ENCODE measurements at places on chromosomes 2 and 18.

DNA sequence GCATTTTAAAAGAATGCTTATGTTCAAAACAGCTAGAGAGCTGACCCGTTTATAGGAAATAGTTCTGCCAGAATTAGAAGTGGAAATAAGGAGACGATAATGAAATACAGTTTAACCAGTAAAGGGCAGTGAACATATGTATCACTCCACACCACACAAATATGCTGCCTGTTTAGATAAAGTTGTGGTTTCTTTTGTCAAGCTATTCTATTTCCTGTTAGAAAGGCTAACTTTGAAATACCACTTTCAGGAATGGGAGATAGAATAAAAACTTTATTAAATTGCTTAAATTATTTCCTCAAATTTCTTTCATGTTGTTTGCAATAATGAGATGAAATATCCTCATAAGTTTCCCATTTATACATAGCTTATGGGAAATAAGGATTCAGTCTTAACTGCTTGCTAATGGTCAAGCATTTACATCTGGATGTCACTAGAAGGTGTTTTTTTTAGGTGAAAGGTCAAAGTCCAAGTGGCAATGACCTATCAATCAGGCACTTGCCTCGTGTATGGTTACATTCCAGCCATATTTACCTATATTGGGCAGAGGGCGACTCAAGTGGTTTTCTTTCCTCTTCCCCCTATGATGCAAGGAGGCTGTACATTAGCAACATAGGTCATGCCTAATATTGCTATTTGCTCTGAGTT lies 148.9 kb downstream of the ZEB2 start:
- DNase-seq: no peak

- no peak for DNase-seq
Measured at GRCh38 chr2:97741251-97741650, 27.9 kb downstream of the ZAP70 start.

DNA sequence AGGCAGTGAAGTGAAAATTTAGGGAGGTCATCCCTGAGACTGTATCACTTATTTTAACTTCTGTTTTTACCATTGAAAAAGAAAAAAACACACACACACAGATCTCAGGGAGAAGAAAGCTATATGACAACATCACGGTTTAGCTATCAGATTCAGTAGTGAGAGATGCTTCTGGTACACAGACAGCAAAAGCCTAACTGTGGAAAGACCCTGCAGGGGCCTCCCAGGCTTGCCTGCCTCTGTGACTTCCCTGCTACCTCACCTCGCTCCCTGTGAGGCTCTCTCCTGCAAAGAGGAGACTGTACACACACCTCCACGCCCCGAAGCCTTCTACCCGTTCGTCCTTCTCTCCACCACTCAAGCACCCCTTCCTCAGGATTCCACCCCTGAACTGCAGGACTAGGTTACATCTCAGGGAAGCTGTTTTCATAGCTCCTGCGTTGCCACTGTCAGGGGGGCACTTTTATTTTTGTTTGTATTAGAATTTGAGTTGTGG lies 86.3 kb downstream of the EPB41L3 start:
- no peak for DNase-seq

- no peak for DNase-seq
Measured at GRCh38 chr2:82476094-82476493, 1983.0 kb downstream of the SUCLG1 start.

DNA sequence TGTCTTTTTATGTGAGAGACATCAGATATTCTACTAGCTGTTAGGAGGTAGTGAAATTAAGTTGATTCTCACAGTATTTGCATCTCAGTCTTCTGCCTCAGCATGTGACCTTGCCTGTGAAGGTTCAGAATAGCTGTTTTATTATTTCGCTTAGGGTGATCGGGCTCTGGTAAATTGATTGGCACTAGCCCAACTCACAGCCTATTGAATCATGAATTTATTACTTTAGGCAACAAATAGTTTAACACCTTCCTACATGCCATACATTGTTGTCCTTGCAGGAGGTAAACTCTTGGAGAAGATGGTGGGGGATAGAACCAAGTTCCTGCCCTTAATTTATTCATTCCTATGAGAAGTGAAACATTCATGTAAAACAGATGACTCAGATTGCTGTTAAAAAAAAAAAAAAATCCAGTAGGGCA lies 101.9 kb downstream of the GPD2 start:
- no peak for DNase-seq

GRCh38 chr2:58157754-58158153 lies 83.4 kb downstream of the FANCL start:
- no peak for DNase-seq

DNA sequence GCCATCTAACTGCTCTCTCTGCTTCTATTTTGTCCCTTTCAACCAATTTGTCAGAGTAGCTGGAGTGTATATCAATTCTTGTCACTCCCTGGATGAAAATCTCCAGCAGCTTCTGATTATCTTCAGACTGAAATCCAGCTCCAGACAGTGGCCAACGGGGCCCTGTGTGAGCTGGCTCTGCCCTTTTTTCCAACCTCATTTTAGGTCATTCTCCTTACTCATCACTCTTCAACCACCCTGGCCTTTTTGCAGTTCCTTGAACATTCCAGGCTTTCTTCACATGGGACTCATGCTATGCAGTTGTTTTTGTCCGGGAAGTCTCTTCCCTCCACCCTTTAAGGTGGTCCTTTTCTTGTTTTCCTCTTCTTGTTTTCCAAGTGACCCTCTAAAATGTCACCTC lies 15.4 kb upstream of the FAP start:
- no peak for DNase-seq

DNA sequence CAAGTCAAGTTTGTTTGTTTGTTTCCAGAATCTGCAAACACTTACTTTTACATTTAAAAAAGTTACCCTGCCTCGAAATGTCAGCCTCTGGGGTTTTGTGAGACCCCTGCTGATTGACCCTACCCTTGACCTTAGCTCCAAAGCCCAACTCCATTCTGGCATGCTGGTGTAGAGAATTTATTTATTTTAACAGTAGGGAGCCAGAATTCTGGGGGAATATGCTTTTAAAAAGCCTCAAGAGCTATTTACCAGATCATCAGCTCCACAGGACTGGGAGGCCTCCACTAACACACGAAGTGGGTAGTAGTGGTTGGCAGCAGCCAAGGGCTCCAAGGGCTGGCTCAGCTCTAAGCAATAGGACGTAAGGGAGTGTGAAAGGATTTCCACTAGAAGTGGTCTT lies 23.2 kb upstream of the GREB1L start:
- DNase-seq: no peak

DNA sequence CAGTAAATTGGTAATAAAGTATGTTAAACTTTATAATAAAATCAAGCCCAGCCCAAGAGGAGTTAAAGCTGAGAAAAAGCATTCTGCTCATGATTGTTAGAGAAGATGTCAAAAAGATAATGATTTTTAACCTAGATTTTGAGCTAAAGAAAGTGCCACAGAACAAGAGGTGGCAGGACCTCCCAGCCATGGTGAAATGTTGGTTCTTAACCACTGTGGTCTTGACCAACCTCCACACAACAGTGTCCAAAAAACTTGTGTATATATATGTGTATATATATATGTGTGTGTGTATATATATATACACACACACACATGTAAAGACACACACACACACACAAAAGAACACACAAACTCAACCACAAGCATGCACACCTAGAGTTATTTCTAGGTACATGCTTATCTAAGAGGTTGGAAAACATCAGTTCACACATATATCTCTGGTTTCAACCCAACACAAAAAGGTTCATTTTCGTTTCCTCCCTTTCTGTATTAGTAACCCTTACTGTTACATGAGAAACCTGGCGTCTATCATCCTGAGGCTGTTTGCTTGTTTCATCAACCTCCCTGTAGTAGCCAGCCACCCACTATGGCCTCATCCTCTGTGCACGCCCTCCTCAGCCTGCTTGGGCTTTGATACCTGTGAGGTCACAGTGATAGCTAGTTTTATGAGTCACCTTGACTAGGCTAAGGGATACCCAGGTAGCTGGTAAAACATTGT lies 631.8 kb upstream of the ID2 start:
- peak; percentile 82 for DNase-seq

GRCh38 chr2:29940706-29941105 lies 19.3 kb upstream of the ALK start:
- no peak for DNase-seq

GRCh38 chr2:143802242-143802641 lies 673.0 kb downstream of the ARHGAP15 start:
- no peak for DNase-seq

GRCh38 chr18:64710105-64710861 lies 561.4 kb upstream of the LINC00305 start:
- DNase-seq: no peak

DNA sequence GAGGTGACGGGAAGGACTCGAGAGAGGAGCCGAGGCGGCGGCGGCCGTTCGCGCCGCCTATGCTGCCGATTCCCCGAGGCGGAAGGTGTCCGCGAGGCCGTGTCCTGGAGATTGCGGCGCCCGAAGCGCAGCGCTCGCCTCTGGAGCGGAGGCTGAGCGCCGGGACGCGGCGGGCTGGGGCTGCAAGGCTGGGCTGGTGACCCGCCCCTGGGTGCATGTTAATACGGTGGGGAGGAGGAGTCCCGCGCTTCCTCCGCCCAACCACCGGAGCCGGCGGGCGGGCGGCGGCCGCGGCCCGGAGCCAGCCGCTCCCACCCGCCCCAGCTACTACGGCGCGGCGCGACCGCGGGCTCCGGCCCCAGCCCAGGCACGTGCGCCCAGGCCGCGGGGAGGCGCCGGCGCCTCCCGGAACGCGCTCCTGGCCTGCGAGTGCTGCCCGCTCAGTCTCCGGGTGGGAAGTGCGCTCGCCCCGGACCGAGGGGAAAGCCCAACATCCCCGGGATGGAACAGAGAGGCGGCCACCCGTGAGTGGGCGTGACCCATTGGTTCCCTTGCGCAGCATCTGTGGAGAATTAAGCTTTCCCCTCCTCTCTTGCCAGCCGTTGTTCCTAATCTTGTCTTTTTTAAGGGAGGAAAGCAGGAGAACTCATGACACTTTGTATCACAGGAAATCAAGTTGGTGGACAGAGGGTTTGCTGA lies at the start of gene DLGAP1:
TSS of gene DLGAP1 (minus strand) at position 195 of the 699 bp plus-strand sequence.
- peak; percentile 7 for DNase-seq

DNA sequence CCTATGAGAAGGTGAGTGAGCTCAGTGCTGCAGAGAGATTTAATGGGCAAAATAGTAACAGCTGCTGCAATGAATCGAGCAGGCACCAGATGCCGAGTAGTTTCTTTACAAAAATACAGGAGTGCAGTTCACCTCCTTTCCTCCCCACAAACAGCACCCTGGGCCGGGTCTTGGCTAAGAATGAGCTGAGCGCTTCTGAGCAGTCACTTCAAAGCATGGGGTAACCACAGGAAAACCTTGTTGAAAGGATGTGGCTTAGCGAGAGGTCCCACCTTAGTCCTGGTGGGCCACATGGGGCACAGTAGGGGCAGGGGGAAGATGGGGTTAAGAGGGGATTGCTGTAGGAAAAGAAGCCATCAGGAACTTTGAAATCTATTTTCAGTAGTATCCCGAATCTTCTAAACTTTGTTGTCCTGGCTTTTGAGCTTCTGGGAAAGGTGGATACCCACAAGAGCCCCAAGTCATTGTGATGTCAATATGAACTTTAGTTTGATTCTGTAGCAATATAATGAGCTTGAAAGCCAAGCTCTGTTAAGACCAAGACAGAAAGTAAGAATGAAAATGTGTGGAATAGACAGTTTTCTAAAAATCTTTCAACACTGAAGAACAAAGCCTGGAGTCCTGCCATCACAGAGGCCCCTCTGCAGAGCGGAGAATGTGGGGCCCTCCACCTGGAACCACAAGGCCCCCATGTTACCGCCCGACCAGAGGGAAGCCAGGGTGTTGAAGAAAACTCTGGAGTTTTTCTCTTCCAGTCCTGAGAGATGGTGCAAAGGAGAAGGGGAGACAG lies 101.0 kb upstream of the ZNF236 start:
- peak; percentile 61 for DNase-seq

DNA sequence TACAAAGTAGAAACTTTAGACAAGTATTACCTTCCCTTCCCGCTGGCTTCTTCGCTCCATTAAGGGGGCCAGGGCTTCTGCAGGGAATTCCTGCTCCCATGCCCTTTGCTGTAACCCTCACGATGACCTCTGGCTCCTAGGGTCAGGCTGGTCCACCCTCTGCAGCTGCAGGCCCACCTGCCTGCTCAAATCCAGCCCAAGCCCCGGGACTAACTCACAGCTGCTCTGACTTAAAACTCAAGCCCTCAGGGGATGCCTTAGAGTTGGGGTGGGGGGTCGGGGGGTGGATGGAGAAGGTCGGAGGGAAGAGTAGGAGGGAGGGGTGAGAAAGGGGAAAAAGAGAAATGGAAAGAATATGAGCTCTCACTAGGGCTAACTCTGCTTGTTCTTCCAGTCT lies 4.9 kb downstream of the IGFBP5 start:
- no peak for DNase-seq

GRCh38 chr2:191166111-191166755 lies 15.4 kb upstream of the STAT4 start:
- no peak for DNase-seq

DNA sequence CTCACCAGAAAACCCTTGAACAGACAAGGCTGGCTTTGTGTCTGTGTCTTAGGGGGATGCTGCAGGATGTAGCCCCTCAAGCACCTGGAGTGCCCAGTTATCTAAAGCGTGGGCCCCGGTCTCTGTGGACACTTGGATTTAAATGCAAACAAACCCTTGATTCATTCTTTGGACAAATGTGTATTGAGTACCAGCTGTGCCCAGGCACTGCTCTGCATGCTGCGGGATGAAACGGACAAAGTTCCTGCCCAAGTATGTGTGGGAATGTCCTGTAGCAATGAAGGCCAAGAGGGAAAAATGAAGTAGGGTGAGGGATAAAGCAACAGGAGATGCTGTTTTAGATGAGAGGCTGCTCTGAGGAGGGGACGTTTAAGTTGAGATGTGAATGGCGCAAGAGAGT lies 53.9 kb downstream of the BOLA3 start:
- DNase-seq: no peak

DNA sequence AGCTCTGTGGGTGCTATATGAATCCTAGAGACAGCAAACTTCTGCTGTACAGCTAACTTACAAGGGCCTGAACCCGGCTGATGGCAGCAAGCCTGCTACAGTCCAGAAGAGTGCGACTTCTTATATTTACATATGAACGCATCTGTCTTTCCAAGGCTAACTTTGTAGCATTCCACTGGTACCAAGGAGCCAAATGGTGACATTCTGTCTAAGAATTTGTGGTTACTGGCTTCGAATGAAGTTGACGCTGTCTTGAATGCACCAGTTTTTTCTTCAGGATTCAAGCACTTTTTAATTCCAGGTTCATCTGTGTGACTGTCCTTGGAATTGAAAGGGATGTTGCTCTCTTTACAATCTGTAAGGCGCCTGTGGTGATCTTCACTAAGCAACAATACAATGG lies 42.4 kb downstream of the THUMPD2 start:
- DNase-seq: no peak

GRCh38 chr2:59249441-59250306 lies 1008.5 kb upstream of the FANCL start:
- DNase-seq: no peak

GRCh38 chr2:216147172-216148131 lies 38.3 kb downstream of the XRCC5 start:
- DNase-seq: no peak

GRCh38 chr2:221454459-221455105 lies 117.5 kb downstream of the EPHA4 start:
- no peak for DNase-seq
